ENCODE measurements at places on chromosomes 3 and 15.

- DNase-seq: no peak
Observed at GRCh38 chr3:106288781-106289180, 420.0 kb upstream of the CBLB start.

GRCh38 chr3:58003093-58003492 lies 5.1 kb upstream of the FLNB start:
- DNase-seq: no peak

GRCh38 chr3:94070341-94070911 lies 7.6 kb downstream of the NSUN3 start:
- no peak for DNase-seq

DNA sequence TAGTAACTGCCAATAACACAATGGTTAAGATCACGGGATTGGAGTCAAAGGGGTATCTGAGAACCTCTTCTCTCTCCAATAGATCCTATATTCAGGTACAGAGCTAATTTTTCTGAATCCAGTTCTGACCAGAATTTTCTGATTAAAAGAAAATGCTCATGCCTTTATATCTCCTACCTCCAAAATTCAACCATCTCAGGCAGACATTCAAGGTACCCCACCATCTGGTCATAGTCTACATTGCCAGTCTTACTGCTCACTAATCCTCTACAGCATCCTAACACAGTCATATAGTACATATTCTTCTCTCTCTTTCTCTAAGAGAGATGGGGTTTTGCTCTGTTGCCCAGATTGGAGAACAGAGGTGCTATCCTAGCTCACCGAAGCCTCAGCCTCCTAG lies 59.1 kb downstream of the LSAMP start:
- DNase-seq: no peak

GRCh38 chr15:85897895-85898717 lies 103.4 kb upstream of the KLHL25 start:
- DNase-seq: no peak

DNA sequence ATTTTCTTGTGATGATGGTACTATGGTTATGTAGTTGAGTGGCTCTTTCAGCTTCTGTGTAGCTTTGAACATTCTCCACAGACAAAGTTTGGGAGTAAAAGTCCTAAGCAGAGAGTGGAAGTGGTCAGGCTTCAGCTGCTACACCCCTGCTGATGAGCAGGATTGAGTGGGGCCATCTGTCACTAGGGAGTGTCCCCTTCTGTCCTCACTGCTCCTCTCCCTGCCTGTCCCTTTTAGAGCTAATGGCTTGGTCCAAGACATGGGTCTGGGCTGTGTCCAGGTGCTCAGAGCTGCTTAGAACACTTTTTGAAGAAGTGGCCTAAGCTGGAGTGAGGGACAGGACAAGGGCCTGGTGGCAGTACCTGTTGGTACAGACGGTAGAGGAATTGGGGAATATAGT lies 15.1 kb downstream of the MYZAP start:
- no peak for DNase-seq

GRCh38 chr15:73806698-73807483 lies 53.7 kb upstream of the INSYN1 start:
- DNase-seq: no peak

DNA sequence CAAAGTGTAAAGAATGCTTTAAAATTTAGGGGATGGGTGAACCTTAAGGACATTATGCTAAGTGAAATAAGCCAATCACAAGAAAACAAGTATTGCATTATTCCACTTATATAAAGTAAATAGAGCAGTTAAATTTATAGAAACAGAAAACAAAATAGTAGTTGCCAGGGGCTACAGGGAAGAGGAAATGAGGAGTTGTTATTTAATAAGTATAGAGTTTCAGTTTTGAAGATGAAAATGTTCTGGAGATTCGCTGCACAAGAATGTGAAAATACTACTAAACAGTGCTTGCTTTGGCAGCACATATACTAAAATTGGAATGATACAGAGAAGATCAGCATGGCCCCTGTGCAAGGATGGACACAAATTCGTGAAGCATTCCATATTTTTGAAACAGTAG lies 32.0 kb downstream of the DNAH12 start:
- no peak for DNase-seq

GRCh38 chr3:16912400-16913263 lies 27.9 kb downstream of the PLCL2 start:
- DNase-seq: no peak

DNA sequence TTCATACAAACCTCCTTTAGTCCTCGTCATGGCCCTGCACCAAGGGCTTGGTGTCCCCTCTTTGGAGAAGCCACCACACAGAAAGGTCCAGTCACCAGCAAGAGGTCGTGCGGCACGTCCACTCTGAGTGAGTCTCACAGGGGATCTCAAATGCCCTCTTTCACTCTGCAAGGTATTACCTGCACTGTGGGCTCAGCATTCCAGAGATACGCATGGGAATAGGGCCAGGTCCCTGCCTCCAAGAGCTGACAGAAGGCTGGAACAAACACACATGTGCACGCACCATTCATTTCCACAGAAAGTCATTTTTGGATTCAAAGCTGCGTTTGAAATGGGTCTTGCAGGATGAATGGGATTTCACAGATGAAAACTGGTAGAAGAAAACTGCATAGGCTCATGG lies 50.4 kb upstream of the TJP1 start:
- no peak for DNase-seq

GRCh38 chr15:67300266-67301025 lies 45.9 kb downstream of the IQCH start:
- DNase-seq: no peak

- DNase-seq: no peak
Observed at GRCh38 chr3:13714251-13714916, 165.5 kb downstream of the FBLN2 start.

All from stimulated activated CD4-positive, alpha-beta T cell treated with anti-CD3 and anti-CD28 coated beads, Interleukin-4, amount 100 ng/mL, for 24 hours (primary cell).